ENCODE measurements at places on chromosomes 13 and 19. TPM values are rescaled to one million over a fixed set of nuclear protein-coding genes. Genes with fewer than 3 reads are reported as not detected.

Gene PRODH2
- not detected for total RNA-seq

Gene SERPINE3
- not detected for total RNA-seq

Gene LILRA5
- 1.4 TPM for total RNA-seq

Gene CEBPA
- total RNA-seq = 2.9 TPM

Gene PSG4
- not detected for total RNA-seq

Gene GAPDHS
- not detected for total RNA-seq

Gene JSRP1
- total RNA-seq = not detected

Gene IFNL1
- not detected for total RNA-seq

DNA sequence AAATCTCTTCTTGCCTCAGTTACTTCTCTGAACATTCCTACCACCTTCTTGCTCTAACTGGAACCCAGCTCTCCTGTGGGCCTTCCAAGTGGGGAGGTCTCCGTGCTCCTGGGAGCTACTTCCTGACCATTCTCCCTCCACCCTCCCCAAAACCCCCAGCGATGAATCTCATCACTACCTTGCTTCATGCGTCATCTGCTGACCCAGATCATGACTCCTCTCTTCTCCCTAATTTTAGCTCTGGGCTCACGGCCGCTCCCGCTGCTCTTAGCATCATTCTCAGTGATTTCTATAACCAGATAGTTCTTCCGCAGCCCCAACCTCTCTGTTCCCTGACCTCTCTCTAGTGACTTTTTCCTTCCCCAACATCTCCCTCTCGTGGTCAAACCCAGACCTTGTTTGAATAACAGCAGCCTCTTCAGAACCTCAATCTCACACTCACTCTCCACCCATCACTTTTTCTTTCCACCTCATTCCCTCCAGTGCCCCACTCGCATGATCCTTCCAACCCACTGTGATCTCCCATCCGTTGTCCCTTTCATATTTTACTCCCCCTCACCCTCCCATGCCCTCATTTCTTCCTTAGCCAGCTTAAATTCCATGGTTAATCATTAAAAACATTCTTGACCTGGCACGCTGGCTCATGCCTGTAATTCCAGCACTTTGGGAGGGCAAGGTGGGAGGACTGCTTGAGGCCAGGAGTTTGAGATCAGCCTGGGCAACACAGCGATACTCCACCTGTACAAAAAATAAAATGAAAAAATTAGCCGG lies 21.8 kb downstream of the MRPS12 start:
- no peak for DNase-seq

DNA sequence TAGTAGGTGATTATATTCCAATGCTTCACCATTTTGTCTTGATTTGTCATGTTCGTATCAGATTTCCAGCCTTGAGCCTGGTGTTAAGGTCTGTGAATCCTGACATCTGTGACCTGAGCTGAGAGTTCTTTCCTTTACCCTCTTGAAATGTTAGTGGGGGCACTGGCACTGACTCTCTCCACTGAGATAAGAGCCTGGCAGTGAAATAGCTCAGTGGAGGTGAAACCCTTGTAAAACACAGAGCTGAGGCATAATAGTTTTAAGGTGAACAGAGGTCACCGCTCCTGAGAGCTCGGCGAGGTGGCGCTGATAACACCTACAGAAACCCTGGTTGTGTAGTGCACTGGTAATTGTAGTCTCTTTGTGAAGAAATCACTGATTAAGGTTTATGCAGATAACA lies 748.2 kb downstream of the DIAPH3 start:
- no peak for DNase-seq

DNA sequence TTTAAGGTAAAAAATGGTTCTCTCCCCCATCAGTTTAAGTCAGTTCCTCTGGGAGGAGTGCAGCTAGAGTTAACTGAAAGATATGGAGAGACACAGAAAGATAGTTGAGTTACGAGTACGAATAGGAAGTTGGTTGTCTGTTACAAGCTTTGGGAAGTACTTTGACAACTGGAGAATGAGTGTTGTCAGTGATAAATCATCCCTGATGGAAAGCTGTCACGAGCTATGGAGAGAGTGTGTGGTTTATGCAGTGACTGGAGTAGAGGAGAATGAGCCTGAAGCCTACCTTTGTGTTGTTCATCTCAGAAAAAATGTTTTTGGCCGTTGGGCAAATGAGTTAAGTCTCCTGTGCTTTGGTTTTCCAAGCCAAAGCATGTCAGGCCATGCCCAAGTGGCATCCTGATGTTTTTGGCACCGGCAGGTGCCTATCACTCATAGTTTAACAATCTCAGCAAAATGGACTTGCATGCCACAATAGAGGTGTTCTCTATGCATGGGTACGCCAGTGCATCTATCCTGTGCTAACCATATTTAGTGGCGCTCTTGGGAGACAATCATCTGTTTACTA lies 350.2 kb downstream of the IRS2 start:
- DNase-seq = no peak

GRCh38 chr19:2962018-2962670 lies 15.2 kb upstream of the TLE6 start:
- DNase-seq = no peak

- DNase-seq = no peak
Observed at GRCh38 chr13:83943530-83944279, 61.4 kb upstream of the SLITRK1 start.

DNA sequence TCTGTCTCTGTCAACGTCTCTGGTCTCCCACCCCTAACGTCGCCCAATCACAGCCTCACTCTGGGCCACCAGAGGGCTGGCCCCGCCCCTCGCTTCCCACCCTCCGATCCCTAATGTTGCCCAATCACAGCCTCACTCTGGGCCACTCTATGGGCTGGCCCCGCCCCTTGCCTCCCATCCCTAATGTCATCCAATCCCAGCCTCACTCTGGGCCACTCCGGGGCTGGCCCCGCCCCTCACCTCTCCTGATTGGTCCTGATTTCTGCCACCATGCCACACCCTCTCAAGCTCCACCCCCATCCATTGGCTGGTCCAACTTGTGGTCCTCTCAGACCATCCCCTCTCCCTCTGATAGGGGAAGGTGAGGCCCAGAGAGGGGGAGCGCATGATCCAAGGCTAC lies 24.9 kb downstream of the CELF5 start:
- no peak for DNase-seq

GRCh38 chr19:10718205-10719196 lies 622 bp downstream of the DNM2 start:
- DNase-seq = peak; percentile 80

DNA sequence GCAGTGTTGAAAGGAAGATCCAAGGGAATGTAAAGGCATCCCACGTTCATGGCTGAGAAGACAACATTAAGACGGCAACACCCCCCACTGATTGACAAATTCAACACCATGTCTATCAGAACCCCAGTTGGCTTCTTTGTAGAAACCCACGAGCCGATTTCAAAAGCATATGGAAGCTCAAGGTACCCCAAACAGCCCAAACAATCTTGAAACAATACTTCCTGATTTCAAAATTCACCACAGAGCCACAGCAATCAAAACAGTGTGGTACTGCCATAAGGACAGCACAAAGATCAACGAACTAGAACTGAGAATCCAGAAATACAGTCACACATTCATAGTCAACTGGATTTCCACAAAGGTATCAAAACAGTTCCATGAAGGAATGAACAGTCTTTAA lies 6.2 kb downstream of the MIER2 start:
- DNase-seq = no peak
